Vein endothelial cell (primary cell): ENCODE measurements at places on chromosomes 1 and 21. TPM values are rescaled to one million over a fixed set of nuclear protein-coding genes. Genes with fewer than 3 reads are reported as not detected.

The SLC6A9 gene
- total RNA-seq, result 0.29 and 0.65 TPM in 2 replicates

The RAB25 gene
- not detected in 2 replicates for total RNA-seq

The TDRD10 gene
- 2.9 and 4.8 TPM in 2 replicates for total RNA-seq

The KCND3 gene
- total RNA-seq, result under 0.01 TPM in 2 replicates

The HPDL gene
- total RNA-seq, result 2.9 and 6.4 TPM in 2 replicates

The UBL4B gene
- total RNA-seq, result not detected in 2 replicates

The SPRR2E gene
- total RNA-seq, result not detected in 2 replicates

The MX1 gene
- total RNA-seq, result 3.3 and 4.7 TPM in 2 replicates

The MYBPH gene
- not detected in 2 replicates for total RNA-seq
